ENCODE measurements at places on chromosomes 11 and 22.
A peak's percentile ranks its signal among the peaks of the same experiment; 100 is the strongest.

DNA sequence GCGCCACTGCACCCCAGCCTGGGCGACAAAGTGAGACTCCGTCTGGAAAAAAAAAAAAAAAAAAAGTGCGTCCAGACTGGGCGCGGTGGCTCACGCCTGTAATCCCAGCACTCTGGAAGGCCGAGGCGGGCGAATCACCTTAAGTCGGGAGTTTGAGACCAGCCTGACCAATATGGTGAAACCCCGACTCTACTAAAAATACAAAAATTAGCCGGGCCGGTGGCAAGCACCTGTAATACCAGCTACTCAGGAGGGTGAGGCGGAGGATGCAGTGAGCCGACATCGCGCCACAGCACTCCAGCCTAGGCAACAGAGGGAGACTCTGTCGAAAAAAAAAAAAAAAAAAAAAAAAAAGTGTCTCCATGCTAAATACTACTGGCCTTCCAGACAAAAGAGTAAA, 1.3 kb downstream of the USP28 start:
- H3K27ac ChIP-seq = no peak overlapping the region
- no peak for DNase-seq
- H3K36me3 ChIP-seq = no peaks in the 10 kb centered on the region
- peaks cover 44% of the 10 kb centered on the region for H3K4me1 ChIP-seq

DNA sequence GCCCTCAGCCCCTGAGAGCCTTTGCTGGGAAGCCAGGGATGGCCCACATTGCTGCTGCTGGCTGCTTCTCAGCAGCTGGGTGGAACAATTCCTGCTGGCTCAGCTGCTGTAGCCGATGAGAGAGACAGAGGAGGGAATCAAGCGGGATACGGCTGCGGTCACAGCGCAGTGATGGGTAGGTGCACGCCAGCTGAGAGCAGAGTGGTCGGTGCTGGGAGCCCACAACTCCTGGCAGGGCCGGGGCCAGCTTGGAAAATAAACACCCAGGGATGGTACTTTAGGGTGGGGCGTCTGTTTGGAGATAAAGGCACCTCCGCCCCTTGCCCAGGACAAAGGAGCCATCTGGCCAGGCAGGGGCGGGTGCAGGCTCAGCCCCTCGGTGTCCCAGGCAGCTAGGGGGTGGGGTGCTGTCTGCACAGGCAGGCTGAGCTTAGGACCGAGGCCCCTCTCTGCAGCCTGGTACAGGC, 480.5 kb downstream of the MIAT start:
- no peak overlapping the region for H3K4me3 ChIP-seq
- no peak overlapping the region for H3K27ac ChIP-seq
- H3K4me1 ChIP-seq = peaks cover 38% of the 10 kb centered on the region
- no peaks in the 10 kb centered on the region for H3K27me3 ChIP-seq
- DNase-seq = peak; percentile 26

- H3K36me3 ChIP-seq = no peaks in the 10 kb centered on the region
- H3K4me1 ChIP-seq = peaks cover 10% of the 10 kb centered on the region
- H3K4me3 ChIP-seq = no peak overlapping the region
- no peak overlapping the region for H3K27ac ChIP-seq
- H3K27me3 ChIP-seq = no peaks in the 10 kb centered on the region
These were observed 2.8 kb upstream of the ANO9 start for GRCh38 chr11:444396-445144.

GRCh38 chr11:101944923-101945322, 28.6 kb upstream of the ANGPTL5 start:
- no peak overlapping the region for H3K27ac ChIP-seq
- no peaks in the 10 kb centered on the region for H3K27me3 ChIP-seq
- DNase-seq = no peak
- H3K4me1 ChIP-seq = no peaks in the 10 kb centered on the region
- H3K36me3 ChIP-seq = no peaks in the 10 kb centered on the region

DNA sequence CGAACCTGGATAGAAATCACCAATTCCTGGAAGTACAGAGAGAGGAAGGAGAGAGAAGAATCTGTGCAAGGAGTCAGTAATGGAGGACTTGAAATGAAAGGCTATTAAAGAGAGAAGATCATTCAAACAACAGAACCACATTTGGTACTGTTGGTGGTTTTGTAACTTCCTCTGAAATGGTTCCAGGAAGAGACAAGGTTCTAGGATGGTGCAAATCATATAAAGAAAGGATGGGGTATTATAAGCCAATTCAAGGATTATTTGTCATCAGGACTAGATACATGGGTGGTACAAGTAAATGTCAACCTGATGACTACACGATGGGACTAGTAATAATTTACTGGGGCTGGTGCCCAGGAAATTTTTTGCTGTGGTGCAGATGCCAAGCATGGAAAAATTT, 28.9 kb upstream of the TMA7B start:
- DNase-seq = no peak
- peaks cover 31% of the 10 kb centered on the region for H3K4me1 ChIP-seq
- H3K27ac ChIP-seq = no peak overlapping the region
- peaks cover 4% of the 10 kb centered on the region for H3K27me3 ChIP-seq
- no peaks in the 10 kb centered on the region for H3K36me3 ChIP-seq

DNA sequence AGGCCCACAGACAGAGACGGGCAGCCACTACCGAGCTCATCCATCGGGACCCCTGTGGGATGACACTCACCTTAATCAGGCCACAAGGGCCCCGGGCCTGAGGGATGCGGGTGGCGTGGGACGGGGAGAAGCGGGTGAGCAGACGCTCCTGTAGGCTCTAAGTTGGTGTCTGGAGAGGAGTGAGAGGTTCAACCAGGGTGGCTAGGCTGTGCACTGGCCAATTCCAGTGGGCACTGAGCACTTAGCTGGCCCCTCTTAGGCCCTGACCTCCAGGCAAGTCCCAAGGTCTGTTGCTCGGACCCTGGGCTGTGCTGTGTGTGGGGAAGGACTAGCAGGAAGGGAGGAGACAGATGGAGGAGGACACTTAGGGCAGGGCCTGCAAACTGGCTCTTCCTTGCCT, 139.3 kb downstream of the ST3GAL4 start:
- H3K27me3 ChIP-seq = no peaks in the 10 kb centered on the region
- no peak for DNase-seq
- no peaks in the 10 kb centered on the region for H3K36me3 ChIP-seq
- no peak overlapping the region for H3K27ac ChIP-seq

DNA sequence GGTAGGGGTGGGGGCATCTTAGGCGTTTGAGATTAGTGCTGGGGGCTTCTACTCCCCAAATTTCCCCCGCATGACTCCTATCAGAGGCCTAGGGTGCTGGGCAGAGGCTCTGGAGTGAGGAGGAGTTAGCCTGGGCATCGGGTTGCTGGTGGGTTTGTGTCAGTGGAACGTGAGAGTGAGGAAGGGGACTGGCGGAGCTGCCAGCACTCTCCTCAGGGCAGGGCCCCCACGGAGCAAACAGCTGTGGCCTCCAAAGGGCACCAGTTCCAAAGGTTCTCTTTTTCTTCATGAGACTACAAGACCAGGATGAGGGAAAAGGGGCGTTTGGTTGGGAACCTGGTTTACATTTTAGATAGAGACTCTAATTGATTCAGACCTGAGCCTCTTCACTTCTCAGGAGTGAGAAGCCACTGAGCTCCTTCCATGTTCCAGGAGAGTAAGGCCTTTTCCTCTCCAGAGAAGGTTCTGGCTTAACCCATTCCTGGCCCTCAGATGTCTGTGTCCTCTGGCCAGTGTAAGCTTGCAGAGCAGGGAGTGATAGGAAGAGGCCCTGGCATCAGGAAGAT, 35.6 kb upstream of the CDON start:
- H3K4me1 ChIP-seq = peaks cover 44% of the 10 kb centered on the region
- H3K36me3 ChIP-seq = no peaks in the 10 kb centered on the region
- no peak for DNase-seq
- H3K4me3 ChIP-seq = no peak overlapping the region
- no peak overlapping the region for H3K27ac ChIP-seq

- no peak overlapping the region for H3K27ac ChIP-seq
- H3K36me3 ChIP-seq = no peaks in the 10 kb centered on the region
- H3K27me3 ChIP-seq = peaks cover 100% of the 10 kb centered on the region
- H3K4me3 ChIP-seq = no peak overlapping the region
These were observed 1.6 kb upstream of the WT1 start for GRCh38 chr11:32436751-32437494.

- peaks cover 41% of the 10 kb centered on the region for H3K27me3 ChIP-seq
- no peak overlapping the region for H3K4me3 ChIP-seq
- DNase-seq = peak; percentile 50
- no peaks in the 10 kb centered on the region for H3K36me3 ChIP-seq
These were observed 4.6 kb downstream of the ETS1 start for GRCh38 chr11:128582496-128583366.

DNA sequence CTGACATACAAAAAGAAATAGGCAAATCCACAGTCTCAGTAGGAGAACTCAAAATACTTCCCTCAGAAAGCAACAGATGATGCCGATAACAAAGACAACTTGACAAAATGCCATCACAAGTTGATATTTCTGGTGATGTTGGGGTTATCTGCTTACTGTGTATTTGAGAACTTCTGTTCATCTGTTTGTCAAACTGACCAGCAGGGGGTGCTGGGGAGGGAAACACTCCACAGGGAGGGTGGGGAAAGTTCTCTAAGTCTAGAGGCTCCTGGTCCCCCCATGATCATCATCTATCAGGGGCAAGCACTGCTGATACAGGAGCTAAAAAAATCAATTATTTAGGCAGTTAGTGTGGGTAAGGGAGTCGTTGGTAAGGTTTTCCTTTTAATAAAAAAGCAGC, 19.2 kb downstream of the GLYATL1 start:
- peak; percentile 49 for DNase-seq
- H3K36me3 ChIP-seq = no peaks in the 10 kb centered on the region
- H3K4me1 ChIP-seq = no peaks in the 10 kb centered on the region
- H3K4me3 ChIP-seq = no peak overlapping the region
- H3K27ac ChIP-seq = no peak overlapping the region

GRCh38 chr11:6362185-6362872, 27.9 kb upstream of the SMPD1 start:
- H3K4me1 ChIP-seq = peaks cover 4% of the 10 kb centered on the region
- no peaks in the 10 kb centered on the region for H3K36me3 ChIP-seq
- no peaks in the 10 kb centered on the region for H3K27me3 ChIP-seq
- H3K27ac ChIP-seq = no peak overlapping the region
- no peak for DNase-seq
- H3K4me3 ChIP-seq = no peak overlapping the region

DNA sequence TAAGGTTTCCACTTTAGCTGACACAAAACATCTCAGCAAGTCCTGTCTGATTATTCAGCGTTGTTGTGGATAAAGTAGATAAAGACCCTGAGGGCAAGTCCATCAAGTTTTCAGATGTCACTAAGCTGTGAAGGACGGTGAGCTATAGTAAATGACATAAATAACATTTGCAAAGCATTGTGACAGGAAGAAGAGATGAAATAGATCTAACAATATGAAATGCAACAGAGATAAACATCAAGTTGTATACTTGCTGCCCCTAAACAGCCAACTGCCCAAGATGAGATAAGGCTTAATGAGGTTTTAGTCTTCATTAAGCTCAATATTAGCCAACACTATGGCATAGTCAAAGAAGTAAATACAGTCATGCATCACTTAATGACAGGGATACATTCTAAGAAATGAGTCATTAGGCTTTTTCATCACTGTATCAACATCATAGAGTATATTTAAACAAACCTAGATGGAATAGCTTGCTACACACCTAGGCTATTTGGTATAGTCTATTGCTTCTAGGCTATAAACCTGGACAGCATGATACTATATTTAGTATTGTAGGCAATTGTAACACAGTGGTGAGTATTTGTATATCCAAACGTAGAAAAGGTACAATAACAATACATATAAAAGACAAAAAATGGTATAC, 625.1 kb upstream of the ANO5 start:
- no peak for DNase-seq
- no peaks in the 10 kb centered on the region for H3K36me3 ChIP-seq
- H3K27me3 ChIP-seq = no peaks in the 10 kb centered on the region
- no peaks in the 10 kb centered on the region for H3K4me1 ChIP-seq
- no peak overlapping the region for H3K4me3 ChIP-seq
- no peak overlapping the region for H3K27ac ChIP-seq

- no peak for DNase-seq
- no peaks in the 10 kb centered on the region for H3K4me1 ChIP-seq
- H3K27ac ChIP-seq = no peak overlapping the region
- no peak overlapping the region for H3K4me3 ChIP-seq
- H3K36me3 ChIP-seq = no peaks in the 10 kb centered on the region
- H3K27me3 ChIP-seq = peaks cover 45% of the 10 kb centered on the region
These were observed 3.6 kb upstream of the PHLDA2 start for GRCh38 chr11:2932850-2933251.

GRCh38 chr11:66124564-66124963, 54.5 kb downstream of the PACS1 start:
- DNase-seq = no peak
- H3K36me3 ChIP-seq = no peaks in the 10 kb centered on the region
- H3K4me1 ChIP-seq = peaks cover 11% of the 10 kb centered on the region

GRCh38 chr22:24507716-24508115, 12.6 kb downstream of the UPB1 start:
- peak; percentile 69 for DNase-seq
- peaks cover 3% of the 10 kb centered on the region for H3K27me3 ChIP-seq
- peaks cover 7% of the 10 kb centered on the region for H3K4me1 ChIP-seq
- no peaks in the 10 kb centered on the region for H3K36me3 ChIP-seq
- H3K4me3 ChIP-seq = peak overlapping the region; percentile 7

DNA sequence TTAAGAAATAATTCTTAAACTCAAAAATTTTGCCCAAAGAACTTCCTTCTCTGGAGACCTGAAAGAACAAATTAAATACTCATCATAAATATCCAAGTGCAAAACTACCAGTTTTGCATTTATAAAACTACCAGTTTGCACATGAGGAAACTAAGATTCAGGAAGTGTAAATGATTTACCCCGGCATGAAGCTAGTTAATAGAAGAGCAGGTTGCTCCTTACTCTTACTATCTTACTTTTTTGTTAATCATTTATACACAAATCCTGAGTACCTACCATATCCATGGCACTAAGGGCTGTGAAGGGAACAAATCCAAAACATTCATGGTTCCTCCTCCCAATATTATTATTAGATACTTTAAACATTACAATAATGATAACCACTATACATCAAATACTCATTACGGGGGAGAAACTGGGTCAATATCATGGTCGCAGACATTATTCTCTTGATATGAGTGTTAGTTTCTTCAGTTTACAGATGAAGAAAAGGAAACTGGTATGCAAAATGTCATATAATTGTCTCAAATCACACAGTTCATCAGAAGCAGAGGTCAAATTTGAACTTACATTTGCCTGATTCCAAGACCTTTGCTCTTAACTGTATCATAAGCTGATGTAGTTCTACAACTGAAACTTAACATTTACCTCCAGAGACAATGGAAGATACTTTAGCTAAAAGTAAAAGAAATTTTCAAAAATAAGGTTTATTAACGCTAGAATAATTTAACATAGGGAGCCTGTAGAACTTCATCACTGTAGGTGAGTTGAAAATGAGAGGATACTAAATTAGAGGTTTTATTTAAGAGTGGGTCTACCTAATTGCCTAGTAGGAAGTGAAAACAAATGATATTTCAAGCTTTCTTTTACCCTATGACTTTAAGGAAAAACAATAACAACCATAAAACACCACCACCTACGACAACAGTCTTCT, 74.5 kb downstream of the FAM76B start:
- H3K27me3 ChIP-seq = no peaks in the 10 kb centered on the region
- no peaks in the 10 kb centered on the region for H3K4me1 ChIP-seq
- H3K4me3 ChIP-seq = no peak overlapping the region
- no peak overlapping the region for H3K27ac ChIP-seq

DNA sequence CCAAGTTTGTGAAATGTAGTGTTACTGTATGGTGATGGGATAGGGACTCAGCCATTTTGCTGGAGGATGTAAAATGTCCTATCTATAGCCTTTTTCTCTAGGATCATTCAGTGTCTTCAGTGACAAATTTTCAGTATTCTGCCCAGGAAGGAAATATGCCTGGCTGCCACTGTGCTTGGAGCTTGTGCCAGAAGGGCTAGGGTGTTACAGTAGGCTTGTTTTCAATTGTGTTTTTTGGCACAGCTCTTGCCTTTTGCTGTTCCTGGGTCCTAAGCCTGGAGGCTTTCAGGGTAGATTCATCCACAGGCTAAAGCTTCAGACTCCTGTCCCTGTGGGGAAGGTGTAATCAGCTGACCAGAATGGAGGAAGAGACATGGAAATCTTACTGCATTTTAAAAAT, 22.0 kb upstream of the PHOX2A start:
- no peaks in the 10 kb centered on the region for H3K36me3 ChIP-seq
- no peak for DNase-seq
- H3K4me1 ChIP-seq = no peaks in the 10 kb centered on the region
